ENCODE measurements at places on chromosomes 3 and 15. TPM values are rescaled to one million over a fixed set of nuclear protein-coding genes. Genes with fewer than 3 reads are reported as not detected.

The KLHL40 gene
- polyA plus RNA-seq = not detected

The MEIS2 gene
- polyA plus RNA-seq = not detected

The TGFBR2 gene
- polyA plus RNA-seq = 60.3 TPM

- no peak for DNase-seq
These were observed 22.9 kb upstream of the STRIT1 start for GRCh38 chr3:155316426-155316825.

- no peak for DNase-seq
These were observed 136.2 kb upstream of the PFN2 start for GRCh38 chr3:150106740-150107428.

The GPR171 gene
- polyA plus RNA-seq = 0.20 TPM

- no peak for DNase-seq
These were observed 185.6 kb downstream of the PLCL2 start for GRCh38 chr3:17070161-17070959.

All from CD14-positive monocyte (primary cell).